ENCODE measurements at places on chromosomes 4 and X.

GRCh38 chr4:113941836-113942235, 37.6 kb downstream of the ARSJ start:
- DNase-seq: no peak

DNA sequence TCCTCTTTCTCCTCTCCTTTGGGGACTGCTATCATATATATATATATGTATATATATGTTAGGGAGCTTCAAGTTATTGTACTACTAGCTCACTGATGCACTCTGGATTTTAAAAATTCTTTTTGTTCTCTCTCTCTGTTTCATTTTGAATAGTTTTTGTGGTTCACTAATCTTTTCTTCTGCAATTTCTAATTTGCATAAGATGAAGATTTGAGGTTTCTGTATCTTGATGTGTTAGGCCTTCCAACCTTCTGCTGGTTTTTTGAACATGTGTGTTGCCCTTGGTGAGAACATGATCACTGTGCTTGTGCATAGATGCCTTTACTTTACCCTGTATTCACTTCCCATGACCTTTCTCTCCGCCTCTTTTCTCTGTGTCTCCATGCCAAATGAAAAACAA, 7.8 kb upstream of the ZNF718 start:
- no peak for DNase-seq

DNA sequence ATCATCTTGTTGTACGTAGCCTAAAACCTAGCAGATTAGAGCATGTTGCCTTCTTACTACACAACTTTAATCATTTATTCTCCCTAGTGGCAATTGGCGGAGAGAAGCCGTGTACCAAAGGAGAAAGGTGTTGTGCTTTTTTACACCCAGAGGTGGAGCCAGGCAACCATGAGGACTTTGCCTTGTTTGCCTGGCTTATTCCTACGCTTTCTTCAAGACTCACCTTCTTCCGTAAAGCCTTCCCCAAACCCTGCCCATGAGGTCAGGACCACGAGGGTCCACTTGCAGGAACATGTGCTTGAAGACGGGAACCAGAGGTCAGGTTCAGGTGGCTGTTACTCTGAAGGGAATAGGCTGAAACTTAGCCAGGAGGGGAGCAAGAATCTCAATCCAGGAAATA, 290.5 kb downstream of the RAB28 start:
- no peak for DNase-seq

GRCh38 chr4:751676-752075, 46.0 kb downstream of the PCGF3 start:
- no peak for DNase-seq

DNA sequence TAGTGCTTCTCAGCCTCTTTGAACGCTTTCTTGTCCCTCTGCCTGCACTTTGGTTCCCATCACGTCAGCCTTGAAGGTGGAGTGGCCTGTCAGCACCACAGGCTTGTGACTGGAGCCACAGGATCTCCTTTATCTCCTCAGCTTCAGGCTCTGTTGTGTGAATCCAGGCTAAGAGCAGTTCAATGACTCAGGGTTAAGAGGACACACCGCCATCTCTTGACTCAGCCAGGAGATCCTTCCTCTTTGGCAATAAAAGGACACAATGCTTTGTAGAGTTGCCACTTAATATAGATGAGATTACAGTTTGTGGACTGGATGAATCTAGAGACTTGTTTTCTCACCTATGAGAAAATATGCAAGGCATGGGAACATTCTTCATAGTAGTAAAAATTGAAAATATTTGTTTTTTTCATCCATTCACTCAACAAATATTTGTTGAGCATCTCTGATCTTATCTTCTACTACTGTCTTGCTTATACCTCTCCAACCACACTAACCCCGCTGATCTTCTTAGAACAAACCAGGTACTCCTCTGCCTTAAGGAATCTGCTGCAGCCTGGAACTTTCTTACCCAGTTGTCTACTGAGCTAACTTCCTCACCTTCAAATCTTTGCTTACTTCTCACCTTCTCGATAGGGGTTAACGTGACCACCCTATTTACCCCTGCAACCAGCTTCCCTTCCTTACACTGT, 62.3 kb downstream of the UCHL1 start:
- DNase-seq: no peak

DNA sequence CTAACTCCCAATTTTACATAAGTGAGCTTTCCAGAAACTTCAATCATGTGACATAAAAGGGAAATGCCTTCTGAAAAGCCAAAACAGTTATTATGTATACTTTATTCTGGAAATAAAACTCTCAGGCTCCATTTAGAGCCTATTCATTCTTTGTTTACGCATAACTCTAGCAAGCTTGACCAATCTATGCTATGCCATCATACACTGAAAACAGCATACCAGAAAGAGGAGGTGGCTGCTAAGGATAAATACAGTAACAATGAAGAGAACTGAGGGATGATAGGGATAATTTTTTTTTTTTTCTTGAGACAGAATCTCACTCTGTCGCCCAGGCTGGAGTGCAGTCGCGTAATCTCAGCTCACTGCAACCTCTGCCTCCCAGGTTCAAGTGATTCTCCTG, 24.4 kb downstream of the CDKL2 start:
- no peak for DNase-seq

DNA sequence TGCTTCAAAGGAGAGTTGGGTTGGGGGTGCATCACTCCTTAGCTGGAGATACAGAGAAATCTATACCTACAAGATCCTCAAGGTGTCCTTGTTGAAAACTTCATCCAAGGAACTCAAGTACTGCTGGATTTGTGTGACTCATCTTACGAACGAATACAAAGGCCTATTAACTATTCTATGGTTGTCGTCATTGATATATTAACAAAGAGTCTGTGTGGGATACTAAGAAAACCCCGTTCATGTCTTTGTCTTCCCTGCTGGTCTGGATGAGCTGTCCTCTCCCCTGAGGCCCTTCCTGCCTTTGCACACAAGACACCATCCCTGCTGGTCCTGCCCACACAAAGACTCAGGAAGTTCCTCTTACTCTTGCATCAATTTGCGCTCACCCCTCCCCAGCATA, 54.9 kb upstream of the IRF2 start:
- DNase-seq: no peak

DNA sequence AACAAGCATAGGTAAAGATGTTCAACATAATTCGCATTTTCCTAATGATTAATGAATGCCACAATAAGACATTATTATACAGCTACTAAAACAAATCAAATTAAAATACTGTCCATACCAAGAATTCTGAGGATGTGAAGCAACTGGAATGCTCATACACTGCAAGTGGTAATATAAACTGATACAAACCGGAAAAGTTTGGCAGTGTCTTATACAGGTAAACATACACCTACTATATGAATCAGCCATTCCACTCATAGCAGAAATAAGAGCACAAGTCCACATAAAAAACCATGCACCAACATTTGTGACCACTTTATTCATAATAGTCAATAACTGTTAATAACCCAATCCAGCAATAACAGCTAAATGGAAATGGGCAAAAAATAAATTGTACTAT, 79.3 kb downstream of the FBXW7 start:
- no peak for DNase-seq

Measured in T-helper 1 cell (primary cell).